Activated naive CD4-positive, alpha-beta T cell treated with anti-CD3 and anti-CD28 coated beads, Interleukin-2, amount 50 U/mL, for 16 hours (primary cell): ENCODE measurements at places on chromosomes 6 and 20.

DNA sequence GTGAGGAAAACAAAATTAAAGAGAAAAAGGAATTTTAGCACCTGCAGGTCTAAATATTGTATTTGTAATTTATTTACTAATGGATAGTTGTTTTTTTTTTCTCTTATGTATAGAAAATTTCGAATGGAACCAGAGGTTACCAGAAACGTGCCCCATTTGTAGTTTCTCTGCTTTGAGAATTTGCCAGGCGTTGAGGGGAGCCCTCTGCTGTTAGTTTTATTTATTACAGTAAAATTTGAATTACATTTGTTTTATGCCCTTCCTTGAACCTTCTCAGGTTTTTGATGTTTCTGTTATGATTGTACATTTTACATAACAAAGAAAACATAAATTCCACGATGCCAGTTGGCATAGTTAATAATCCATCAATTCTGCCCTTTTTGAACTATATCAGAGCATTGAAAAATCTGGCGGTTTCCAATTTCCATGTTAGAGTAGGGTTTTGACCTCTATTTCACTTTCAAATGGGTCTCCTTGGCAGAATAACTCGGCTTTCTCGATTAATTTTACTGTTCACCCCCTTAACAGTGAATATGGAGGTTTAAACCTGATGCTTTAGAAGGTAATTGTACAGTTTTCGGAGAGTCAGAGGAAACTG, 35.1 kb upstream of the RFPL4B start:
- no peak for DNase-seq

DNA sequence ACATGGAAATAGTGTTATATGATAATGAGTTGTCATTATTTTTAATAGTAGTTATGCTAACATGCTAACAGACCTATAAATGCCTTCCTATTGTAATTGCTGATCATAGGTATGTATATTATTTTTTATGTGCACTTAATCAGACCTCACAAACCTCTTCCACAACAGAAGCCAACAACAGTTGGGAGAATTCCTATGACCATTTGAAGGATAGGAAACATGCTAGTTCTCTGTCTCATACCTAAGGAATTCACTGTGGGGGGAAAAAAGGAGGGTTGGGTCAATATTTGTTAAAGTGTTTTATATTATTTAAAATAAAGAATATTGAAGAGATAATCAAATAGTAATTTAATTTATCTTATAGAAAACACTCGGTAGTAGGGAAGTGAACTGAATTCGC, 990.9 kb downstream of the EPHA7 start:
- DNase-seq = no peak

DNA sequence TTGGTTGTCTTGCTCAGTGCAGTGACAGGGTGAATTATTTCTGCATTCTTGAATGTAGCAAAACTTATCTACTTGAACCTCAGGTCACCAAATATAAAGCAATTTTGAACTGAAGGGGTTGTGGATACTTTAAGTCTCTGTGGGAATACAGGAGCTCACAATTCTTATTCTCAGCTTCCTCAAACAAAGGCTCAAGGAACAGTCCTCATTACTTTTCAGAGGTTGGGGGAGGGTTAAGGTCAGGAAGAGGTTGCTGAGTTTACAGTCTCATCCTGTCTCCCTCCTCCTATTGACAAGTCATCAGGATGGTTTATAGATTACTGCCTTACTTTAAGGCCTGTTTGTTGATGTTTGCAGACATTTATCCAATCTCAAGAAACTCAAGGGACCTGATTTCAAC, 143.6 kb upstream of the SPACA1 start:
- DNase-seq = no peak

GRCh38 chr6:162181741-162182401, 545.7 kb downstream of the PRKN start:
- no peak for DNase-seq

- DNase-seq = no peak
These were observed 85.3 kb downstream of the DLGAP4 start for GRCh38 chr20:36391456-36391855.

- DNase-seq = no peak
These were observed 20.1 kb upstream of the SLC17A1 start for GRCh38 chr6:25851961-25852360.

- DNase-seq = no peak
These were observed 45.4 kb downstream of the MYB start for GRCh38 chr6:135226537-135226936.

DNA sequence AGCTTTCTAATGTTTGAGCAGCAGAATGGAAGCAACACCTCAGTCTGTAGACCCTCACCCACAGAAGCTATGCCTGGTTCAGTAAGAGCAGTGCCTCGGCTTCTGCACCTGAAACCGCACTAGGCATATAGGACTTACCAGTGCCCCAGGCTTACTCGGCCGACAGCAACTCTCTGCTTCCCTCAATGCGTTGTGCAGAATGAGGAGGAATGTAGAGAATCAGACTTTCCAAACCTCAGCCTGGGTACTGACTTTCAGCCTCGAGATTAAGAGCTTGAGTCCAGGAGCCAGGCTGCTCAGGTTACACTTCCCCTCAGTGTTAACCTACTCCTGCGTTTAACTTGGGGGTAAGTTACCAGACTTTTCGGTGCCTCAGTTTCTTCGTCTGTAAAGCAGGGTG, 8.6 kb downstream of the EYA2 start:
- no peak for DNase-seq

GRCh38 chr6:125444006-125444923, 142.5 kb upstream of the HDDC2 start:
- no peak for DNase-seq

DNA sequence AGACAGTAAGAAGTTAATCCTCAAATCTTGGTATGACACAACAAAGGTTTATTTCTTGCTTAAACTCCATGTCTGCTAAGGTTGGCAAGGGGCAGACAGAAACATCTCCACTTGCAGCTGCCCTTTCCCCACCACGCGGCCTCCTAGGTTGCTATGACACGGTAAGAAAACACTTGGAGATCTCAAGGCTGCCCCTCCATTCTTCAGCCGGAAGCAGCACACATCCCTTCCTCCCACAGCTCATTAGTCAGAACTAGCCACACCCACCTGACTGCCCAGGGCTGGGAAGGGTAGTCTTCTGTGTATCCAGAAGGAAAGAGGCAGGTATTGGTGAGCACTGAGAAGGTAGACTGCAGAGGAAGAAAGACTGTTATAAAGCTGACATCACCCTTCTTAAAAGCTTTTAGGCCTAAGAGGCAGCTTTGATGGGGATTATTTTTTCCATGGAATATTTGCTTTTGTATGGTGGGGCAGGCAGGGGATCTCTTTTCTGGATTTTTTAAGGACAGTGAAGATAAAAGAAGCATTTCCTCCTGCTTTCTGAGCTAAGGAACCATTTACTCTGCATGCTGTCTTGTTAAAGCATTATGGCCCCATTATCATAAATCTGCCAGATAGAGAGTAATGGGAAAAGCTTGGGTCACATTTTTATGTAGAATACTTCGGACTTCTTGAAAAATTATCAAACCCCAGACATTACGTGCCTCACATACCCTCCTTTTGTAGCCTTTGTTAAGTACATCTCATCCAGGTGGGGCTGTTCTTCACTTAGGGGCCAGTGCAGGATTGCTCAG, 41.6 kb downstream of the MRAP2 start:
- no peak for DNase-seq

DNA sequence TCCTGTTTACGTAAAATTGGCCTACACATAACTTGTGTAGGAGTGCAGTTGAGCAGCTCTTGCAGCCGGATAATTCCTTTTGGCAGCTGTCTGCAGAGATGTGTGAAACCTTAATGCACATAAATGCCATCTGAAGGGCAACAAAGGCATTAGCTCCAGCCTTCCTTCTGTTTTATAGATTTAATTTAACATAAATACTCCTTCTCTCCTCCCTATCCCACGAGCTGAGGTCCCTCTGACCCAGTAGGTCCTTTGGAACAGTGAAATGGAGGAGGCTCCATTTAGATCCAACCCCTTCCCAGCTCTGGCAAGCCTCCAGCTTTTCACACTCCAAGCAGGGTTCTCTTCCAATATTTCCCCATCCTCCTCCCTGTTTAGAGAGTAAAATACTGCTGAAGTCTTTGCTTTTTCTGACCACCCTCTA, 6.5 kb downstream of the PLEKHG1 start:
- DNase-seq = no peak

- DNase-seq = no peak
These were observed 9.1 kb downstream of the SGK1 start for GRCh38 chr6:134308800-134309199.

DNA sequence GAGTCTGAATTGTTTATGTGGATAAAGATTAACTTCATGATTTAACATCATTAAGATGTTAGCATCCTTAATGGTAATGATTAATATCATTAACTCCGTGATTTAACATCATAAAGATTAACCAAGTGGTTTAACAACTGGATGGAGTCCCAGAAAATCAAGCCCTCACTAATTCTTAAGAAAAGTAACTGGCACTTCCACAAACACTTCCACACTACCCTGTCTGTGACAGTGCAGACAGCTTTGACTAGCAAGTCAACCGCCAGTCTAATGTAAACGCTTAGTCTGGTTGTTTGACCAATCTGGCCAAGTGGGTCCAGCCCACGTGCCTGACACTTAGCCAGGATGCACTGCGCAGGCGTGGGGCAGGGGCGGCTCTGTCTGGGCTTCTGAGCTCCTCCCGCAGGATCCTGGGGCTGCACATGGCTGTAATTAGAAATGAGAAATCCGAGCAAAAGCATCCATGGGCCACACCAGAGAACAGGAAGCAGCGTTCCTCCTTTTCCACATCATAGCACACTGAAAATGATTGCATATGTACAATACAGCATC, 424.2 kb downstream of the FOXA2 start:
- DNase-seq = no peak

- no peak for DNase-seq
These were observed 193.1 kb downstream of the NRN1 start for GRCh38 chr6:5813625-5814027.

- DNase-seq = no peak
These were observed 187.1 kb upstream of the TCF21 start for GRCh38 chr6:133701633-133702331.

- DNase-seq = no peak
These were observed 62.2 kb upstream of the PLEKHG1 start for GRCh38 chr6:150537491-150537890.

DNA sequence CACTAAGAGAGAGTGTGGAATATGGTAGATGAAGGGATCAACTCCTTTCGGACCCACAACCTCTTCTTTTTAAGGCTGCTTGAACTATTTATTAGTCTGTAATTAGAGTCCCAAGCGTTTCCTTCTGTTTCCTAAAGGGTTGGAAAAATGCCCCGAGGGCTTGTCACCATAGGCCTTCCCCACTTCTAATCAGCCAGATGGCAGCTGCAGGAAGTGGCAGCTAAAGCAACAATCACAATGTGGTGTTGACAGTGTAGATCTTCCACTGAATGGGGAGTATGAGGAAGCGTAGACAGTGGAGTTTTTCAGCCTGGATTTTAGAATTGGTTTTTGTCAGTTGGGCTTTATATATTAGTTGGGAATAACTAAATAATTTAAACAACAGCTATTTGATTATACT, 40.6 kb downstream of the SLC35D3 start:
- no peak for DNase-seq

GRCh38 chr20:50152394-50153152, 950 bp downstream of the PEDS1 start:
- no peak for DNase-seq

- no peak for DNase-seq
These were observed 375.1 kb downstream of the HACE1 start for GRCh38 chr6:104484626-104485025.

GRCh38 chr6:47023573-47023972, 18.6 kb downstream of the ADGRF1 start:
- no peak for DNase-seq

- DNase-seq = no peak
These were observed 364.3 kb downstream of the RIMS1 start for GRCh38 chr6:72250664-72251063.

DNA sequence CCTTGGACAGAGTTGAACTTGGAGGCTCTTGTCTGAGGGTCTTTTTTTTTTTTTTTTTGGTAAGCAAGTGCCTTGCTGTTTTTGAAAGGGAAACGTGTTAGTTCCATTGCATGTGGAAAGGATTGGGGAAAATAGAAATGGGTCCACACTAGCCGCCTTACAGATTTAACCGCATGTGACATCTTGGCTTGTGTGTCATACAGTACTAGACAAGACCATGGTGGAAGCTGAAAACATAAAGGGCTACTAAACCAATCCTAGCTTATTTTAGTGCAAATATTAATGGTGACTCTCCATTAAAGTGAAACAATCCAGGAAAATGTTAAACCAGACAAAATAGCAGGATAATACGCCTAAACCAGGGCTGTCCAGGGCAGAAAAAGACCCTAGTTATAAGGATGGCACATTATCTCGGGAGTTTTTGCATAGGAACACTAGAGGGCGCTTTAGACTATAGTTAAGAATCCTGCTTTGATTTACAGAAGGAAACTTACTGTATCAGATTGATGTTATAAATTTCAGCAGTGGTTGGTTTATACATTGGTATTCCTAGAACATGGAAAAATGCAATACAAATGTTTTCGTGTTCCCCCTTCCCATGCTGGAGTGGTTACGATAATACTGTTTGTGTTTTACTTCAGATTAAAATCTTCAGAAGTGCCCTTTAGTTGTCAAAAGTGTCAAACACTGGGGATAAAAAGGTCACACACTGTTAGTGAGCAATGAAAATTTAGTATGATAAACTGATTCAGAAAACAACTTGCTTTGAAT, 59.8 kb upstream of the DEK start:
- DNase-seq = no peak

DNA sequence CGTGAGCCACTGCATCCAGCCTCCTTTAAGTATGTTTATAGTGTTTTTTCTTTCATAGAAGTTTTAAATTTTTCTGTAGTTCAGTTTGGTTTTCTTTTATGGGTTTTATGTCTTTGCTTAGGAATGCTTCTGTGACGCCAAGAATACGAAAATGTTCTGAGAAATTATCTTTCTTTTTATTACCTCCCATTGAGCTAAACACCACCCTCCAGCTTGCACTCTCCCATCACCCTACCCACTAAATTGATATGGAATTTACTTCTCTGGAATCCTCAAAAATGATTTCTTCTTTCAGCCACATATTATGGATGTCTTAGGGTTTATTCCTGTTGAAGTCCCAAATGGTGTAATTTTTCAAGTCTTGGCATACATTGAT, 38.1 kb downstream of the JARID2 start:
- no peak for DNase-seq

DNA sequence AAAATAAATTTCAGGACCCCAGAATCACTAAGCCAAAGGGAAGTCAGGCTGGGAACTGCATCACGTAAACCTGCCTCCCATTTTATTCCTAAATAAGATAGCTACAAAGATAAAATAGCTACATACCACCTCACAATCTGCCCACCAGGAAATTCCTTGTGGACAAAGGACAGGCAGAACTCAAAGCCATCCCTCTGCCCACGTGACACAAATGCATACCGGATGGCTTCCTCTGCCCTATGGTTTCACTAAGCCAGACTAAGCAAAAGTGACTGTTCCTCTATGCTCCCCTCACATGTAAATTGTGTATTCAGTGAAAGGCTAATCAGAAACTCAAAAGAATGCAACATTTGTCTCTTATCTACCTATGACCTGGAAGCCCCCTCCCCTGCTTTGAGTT, 15.0 kb downstream of the MBOAT1 start:
- DNase-seq = no peak

- no peak for DNase-seq
These were observed 2.1 kb downstream of the MAP3K7 start for GRCh38 chr6:90584636-90585255.
